Astrocyte of the cerebellum (primary cell): ENCODE measurements at places on chromosomes 13 and 19.
A peak's percentile ranks its signal among the peaks of the same experiment; 100 is the strongest.

GRCh38 chr19:54561840-54562239 is 11.8 kb upstream of the LILRA2 start:
- DNase-seq = no peak

- DNase-seq = no peak
These were observed 15.0 kb downstream of the ARHGEF7 start for GRCh38 chr13:111130116-111130508.

DNA sequence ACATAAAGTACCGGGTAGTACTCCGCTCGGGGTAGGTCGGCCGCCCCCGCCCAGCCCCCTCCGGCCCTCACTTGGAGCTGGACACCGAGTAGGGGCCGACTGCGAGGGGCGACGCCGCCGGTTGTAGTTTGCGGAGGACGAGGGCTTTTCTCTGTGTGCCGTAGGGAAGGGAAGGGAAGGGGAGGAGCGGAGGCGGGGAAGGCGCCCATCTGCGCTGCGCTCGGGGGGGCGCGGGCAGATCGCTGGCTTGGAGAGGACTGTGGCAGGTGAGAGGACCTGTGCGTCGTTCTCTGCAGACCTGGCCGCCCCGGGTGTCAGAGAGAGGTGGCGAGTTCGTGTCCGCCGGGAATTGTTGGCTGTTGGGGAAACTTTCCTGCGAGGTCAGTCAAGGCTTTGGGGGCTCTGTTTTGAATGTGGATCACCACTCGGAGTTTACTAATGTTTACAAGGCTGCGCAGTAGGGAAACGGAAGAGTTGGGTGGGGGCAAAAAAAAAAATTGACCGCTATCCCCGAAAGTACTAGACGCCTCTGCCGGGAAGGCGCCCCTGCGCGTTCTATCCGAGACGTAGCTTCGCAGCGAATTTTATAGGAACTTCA is 1.4 kb downstream of the ING1 start:
- DNase-seq = no peak

- DNase-seq = no peak
These were observed at the start of gene CRLF1 for GRCh38 chr19:18606281-18607225. TSS of gene CRLF1 (minus strand) at chr19:18606799. CDS start at chr19:18606656, 143 bp downstream.

GRCh38 chr13:33319859-33320258 is 34.3 kb upstream of the STARD13 start:
- DNase-seq = no peak

DNA sequence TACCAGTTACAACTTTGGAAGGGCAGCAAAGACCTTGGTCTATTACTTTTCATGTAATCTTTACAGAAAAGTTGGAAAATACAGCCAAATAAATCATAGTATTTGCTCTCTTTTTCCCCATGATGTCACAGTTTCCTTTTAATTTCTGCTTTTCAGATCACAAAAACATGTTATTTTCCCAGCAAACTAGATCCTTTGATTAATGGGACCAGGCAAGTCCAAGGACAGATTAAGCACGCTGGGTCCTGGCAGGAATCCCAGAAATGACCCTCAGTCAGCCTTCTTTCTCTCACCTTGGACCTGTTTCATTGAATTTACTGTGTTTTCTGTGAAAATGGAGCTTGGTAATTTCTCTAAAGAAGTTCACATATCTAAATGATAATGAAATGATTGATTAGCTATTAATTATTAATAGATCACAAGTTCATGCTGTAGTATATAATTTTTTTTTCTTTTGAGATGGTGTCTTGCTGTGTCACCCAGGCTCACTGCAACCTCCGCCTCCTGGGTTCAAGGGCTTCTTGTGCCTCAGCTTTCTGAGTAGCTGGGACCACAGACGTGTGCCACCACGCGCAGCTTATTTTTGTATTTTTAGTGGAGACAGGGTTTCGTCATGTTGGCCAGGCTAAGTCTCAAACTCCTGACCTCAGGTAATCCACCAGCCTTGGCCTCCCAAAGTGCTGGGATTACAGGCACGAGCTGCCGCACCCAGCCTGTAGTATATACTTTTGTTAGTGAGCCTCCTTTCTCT is 16.0 kb downstream of the SPATA13 start:
- DNase-seq = peak; percentile 39

DNA sequence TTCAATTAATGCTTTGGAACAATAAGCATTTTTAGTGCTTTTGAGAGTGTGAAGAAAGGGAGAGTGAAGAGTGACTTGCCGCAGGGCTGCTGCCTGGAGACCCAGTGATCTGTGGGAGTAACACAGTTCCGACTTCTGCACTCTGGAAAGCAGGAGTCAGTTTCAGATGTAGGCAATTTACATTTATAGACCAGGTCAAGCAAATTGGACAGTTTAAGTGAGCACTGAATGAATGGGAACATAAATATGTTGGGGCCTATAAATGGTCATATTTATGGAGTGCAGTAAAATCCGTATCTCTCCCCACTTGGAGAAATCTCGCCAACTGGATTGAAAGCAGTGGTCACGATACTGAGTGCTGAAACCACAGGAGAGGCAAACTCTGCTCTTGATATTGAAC is 9.4 kb upstream of the SHISA2 start:
- no peak for DNase-seq

DNA sequence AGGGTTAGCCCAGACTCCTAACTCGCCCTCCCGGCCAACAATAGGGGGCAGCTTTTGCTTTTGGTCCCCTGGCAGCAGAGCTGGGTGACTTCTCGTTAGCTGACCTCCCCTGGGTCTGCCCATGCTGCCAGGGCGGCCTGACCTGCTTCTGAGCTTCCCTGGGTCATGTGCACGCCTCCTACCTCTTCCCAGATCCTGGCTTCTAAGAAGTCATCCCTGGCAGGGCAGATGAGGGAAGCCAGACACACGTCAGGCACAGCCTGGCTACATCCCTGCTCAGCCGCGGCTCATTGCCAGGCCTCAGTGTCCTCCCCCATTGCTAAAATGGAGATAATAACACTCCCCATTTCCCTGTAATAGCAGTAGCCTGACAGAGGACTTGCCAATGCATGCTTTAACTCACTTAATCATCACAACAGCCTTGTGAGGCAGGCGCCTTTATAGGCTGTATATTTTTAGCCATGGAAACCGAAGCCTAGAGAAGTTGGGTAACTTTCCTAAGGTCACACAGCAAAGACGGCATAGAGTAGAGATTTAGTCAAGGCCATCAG is 2.1 kb downstream of the KCNK6 start:
- no peak for DNase-seq

- DNase-seq = no peak
These were observed 3.0 kb downstream of the HSPBP1 start for GRCh38 chr19:55276720-55277430.

GRCh38 chr13:114228176-114228575 is 6.5 kb upstream of the CDC16 start:
- DNase-seq = no peak

DNA sequence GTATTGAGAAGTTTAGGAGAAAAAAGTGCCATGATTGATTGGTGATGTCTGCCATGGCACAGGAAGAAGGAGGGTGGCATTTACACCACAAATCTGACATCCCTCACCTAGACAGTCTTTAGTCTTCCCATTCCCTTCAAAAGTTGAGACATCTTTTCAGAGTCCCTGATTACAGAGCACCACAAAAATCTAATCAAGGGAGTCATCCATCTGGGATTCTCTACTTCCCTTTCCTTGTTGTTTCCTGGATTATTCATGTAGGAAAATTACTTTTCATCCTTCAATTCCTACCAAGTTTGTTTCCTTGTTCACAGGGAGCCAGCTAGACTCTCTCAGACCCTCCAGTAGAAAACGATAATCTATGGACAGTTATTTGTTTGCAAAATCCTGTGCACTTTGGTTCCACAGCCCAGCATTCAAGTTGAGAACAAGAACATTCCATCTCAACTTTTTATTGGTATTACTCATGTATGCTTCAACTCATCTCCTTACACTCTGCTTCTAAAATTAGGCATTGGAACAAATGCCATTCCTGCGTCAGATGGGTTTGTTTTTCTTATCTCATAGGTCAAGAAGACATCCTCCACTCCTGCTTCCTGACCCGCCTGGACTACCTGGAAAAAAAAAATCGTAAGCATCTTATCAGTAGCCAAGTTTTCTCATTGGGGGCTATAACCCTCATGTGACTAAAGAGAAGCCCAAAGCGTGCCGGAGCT is 259.9 kb downstream of the FOXO1 start:
- DNase-seq = no peak

GRCh38 chr19:50322234-50322633 is 6.9 kb downstream of the KCNC3 start:
- DNase-seq = no peak

DNA sequence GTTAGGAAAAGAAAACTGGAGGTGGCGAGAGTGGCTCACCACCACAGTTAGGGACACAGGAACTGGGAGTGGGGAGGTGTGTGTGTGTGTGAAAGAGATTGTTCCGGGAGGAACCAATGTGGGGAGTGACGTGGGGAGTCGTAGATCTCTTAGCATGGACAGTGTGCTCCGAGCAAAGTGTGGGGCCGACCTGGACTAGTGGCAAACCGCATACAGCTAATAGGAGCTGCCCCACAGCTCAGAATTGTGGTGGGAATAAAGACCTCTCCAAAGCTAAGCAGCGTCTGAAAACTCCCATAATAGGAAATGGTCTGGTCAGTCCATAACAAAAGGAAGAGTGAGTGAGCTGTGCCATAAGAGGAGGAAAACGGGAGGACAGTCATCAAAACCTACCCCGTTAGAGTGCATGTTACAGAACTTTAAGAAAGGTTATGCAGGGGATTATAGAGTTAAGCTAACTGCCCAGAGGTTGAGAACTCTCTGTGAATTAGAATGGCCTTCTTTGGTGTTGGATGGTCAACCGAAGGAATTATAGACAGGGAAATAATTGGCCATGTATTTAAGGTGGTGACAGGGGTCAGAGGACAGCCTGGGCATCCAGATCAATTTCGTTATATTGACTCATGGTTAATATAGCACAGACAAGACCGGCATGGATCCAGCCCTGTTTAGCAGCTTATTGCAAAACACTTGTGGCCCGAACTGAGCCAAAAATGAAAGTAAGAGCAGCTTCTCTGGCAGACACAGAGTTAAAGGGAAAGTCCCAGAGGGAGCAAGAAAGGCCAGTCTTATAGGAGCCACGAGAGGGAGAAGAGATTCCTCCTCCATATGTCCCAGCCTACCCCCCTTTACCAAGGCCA is 8.9 kb upstream of the SLC15A1 start:
- peak; percentile 28 for DNase-seq

DNA sequence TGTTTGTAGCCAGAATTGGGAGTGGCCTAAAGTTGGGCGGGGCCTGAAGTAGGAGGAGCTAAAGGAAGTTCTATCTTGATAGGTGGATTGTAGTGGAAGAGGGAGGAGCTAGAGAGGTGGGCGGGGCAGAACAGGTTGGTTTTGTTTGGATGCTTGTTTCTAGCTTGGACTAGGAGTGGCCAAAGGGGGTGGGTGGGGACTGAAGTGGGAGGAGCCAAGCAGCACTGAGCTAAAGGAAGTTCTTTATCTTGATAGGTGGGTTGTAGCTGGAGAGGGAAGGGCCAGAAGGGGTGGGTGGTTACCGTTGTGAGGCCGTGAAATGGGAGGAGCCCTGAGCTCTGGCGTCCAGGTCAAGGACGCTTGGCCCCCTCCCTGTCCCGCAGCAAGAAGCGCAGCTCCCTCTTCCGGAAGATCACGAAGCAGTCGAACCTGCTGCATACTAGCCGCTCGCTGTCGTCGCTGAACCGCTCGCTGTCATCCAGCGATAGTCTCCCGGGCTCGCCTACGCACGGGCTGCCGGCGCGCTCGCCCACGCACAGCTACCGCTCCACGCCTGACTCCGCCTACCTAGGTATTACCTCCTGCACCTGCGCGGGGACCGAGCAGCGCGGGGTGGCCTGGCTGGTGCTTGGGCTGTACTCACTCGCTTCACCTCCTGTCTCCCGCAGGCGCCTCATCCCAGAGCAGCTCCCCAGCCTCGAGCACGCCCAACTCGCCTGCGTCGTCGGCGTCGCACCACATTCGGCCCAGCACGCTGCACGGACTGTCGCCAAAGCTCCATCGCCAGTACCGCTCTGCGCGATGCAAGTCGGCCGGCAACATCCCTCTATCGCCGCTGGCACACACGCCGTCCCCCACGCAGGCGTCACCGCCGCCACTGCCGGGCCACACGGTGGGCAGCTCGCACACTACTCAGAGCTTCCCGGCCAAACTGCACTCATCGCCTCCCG is 8.0 kb downstream of the DNASE2 start:
- no peak for DNase-seq
